ENCODE measurements at places on chromosomes 5 and 9. TPM values are rescaled to one million over a fixed set of nuclear protein-coding genes. Genes with fewer than 3 reads are reported as not detected.

Gene IER5L
- total RNA-seq, result 14.4 TPM

DNA sequence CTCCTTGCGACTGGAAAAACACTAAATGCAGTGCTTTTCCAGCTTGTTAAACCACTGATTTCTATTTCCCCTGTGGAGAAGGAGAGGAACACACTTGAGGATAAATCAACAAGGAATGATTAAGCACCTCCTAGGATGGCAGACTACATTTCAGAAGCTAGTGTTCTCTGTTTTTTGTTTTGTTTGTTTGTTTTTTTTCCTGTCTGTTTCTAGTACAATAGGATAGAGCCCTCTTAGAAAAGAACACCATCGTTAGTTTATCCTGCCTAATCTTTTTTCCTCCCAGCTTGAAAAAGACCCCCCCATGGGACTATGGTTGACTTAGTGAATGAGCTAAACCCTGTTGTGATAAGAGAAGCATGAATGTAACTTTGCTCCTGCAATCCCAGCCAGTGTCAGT, 3.9 kb upstream of the TAL2 start:
- no peak for DNase-seq

DNA sequence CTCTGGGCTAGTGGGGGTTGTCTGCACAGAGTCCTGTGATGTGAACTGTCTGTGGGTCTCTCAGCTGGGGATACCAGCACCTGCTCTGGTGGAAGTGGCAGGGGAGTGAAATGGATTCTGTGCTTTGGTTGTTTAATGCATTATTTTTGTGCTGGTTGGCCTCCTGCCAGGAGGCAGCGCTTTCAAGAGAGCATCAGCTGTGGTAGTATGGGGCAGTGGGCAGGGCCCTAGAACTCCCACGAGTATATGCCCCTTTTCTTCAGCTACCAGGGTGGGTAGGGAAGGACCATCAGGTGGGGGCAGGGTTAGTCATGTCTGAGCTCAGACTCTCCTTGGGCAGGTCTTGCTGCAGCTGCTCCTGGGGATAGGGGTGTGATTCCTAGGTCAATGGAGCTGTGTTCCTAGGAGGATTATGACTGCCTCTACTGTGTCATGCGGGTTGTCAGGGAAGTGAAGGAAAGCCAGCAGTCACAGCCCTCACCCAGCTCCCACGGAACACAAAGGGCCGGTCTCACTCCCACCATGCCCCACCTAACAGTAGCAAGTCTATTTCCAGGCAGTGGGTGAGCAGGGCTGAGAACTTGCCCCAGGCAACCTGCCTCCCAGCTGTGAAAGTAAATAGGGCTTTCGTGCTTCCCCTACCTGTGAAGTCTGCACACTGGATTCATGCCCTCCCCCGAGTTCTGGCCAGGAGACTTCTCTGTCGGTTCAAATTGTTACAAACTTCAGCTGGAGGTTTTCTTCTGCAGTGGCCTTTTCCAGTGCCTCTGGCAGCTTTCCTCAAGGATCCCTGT, 25.7 kb upstream of the FAM81B start:
- DNase-seq, result no peak

- no peak for DNase-seq
These were observed 31.8 kb downstream of the FABP6 start for GRCh38 chr5:160260881-160261815.

Gene PRLR
- total RNA-seq, result not detected

Gene CBY3
- total RNA-seq, result 0.66 TPM

Measured in activated T-helper 1 cell treated with anti-CD3 and anti-CD28 coated beads, Interleukin-12 subunit alpha, Interleukin-12 subunit beta, Interleukin-2, Interleukin-4 antibody, amounts not matched to agents 30 ng/mL and 10 ng/mL and 1 ng/mL, durations not matched to agents 14 hours and 24 hours and 36 hours (primary cell).